NAMALWA (cell line): ENCODE measurements at places on chromosomes 2 and 18.

- DNase-seq = no peak
Observed at GRCh38 chr2:16526193-16526592, 139.4 kb downstream of the CYRIA start.

DNA sequence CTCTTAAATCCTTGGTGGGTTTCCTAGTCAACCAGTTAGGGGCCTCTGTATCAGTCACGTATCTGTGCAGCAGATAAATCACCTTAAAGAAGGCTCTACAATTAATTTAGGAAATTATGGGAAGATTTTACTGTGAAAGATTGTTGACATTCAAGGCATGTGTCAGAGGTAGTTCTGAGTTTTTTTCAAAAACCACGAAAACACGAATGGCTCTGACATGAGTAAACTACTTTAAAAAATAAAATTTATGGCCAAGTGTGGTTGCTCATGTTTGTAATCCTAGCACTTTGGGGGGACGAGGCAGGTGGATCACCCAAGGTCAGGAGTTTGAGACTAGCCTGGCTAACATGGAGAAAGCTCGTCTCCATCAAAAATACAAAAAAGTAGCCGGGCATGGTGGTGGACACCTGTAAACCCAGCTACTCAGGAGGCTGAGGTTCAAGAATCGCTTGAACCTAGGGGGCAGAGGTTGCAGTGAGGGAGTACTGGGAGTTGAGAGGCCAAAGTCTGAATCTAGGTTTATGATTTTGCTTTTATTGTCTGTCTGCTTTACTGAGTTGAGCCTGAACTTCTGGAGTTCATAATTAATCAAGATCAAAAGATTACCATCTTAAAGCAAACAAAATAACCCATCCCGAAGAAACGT is 77.1 kb downstream of the SPRED2 start:
- no peak for DNase-seq

- DNase-seq = no peak
Observed at GRCh38 chr18:59232309-59233016, 12.5 kb downstream of the GRP start.

GRCh38 chr2:238929242-238930081 is 81.6 kb downstream of the TWIST2 start:
- no peak for DNase-seq

DNA sequence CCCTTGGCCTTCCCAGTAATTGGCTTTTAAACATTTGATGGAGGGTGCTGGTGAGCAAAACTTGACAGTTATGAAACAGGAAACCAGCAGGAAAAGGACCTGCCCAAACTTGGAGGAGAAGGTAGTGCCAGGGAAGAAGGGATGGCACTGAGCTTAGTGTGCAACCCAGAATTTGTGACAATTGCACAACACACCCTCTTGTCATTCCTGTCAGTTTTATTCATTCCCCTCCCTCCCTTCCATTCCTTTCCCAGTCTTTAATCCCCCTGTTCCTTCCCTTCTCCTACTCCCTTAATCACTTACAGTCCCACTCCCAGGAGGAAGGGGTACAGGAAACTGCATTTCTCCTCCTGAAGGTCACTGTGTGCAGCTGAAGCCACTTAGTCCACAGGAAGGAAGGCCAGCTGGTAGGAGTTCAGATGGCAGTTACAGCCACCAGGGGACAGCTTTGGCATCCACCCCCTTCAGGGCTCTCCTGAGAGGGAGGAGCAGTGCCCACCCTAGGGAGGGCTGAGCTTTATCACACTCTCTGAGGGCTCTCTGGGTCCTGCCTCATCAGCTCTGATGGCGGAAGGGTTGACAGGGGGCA is 24.0 kb upstream of the SIGLEC15 start:
- DNase-seq = no peak

- DNase-seq = no peak
Observed at GRCh38 chr2:242034138-242034537, 164.6 kb downstream of the RTP5 start.

GRCh38 chr2:225740086-225740485 is 340.6 kb downstream of the NYAP2 start:
- no peak for DNase-seq

DNA sequence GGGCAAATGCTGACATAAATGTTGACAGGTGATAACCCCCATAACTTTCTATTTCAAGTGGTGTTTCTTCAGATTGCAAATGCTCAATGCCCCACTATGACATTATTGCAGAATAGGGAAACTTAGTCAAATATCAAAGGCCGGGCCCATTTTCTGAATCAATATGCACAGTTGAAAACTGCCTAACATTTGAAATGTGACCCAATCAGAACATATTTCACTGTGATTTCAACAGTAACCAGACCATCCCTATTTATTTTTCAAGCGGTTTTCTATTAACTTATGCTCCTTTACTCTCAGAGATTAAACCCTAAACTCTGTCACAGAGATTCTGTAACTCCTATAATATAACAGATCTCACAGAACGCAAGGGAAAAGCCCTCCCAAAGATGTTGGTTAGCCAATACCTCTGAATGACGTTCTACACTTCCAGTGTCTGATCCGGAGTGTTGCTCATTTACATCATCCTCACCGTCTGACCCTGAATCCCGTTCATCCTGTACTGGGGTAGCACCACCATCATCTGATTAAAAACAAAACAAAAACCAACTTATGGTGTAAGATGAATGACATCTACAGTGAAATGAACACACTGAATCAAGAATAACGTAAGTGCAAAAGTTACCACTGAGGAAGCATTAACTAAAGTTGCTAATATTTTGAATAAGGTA is 2.9 kb downstream of the IWS1 start:
- no peak for DNase-seq

DNA sequence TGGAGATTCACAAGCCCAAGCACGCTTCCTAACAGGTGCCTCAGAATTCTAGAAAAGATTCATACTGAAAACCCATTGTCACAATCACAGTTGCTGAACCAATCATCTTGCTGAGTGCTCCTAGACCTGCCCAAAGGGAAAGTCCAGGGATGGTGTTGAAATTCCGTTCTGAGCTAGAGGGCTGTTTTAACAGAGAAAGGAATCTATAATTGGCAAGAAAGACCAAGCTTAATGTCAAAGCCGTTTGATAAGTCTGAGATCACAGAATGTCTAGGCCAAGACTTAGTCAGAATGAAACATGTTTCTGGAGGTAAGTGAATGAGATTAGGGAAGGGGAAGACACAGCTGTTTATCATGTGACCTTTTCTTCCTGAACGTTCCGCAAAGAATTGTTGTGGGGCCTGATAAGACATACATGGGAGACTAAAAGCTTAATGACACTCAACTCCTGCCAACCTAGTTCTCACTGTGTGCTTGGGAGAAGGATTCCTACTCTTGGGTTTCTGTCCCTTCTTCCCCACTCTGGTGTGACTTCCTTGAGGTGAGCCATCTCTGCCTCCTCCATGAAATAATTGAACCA is 27.5 kb downstream of the PMAIP1 start:
- DNase-seq = no peak

DNA sequence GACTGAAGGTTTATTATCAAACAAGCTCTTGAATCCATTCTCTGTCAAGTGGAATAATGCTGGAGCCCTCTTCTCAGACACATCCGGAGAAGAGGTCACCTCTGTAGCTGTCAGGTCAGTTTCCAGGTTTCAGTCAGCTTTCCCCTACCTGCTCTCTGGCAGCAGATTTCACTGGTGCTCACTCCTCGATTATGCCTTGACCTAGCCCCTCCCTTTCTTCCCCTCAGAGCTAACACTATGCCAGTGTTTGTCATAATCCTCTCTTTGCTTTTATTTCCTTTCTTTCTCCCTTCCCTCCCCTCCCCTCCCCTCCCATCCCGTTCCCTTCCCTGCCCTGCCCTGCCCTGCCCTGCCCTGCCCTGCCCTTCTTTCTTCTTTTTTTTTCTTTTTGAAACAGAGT is 22.5 kb upstream of the PLEKHM3 start:
- no peak for DNase-seq

GRCh38 chr2:152075461-152076050 is 23.3 kb downstream of the CACNB4 start:
- DNase-seq = no peak

DNA sequence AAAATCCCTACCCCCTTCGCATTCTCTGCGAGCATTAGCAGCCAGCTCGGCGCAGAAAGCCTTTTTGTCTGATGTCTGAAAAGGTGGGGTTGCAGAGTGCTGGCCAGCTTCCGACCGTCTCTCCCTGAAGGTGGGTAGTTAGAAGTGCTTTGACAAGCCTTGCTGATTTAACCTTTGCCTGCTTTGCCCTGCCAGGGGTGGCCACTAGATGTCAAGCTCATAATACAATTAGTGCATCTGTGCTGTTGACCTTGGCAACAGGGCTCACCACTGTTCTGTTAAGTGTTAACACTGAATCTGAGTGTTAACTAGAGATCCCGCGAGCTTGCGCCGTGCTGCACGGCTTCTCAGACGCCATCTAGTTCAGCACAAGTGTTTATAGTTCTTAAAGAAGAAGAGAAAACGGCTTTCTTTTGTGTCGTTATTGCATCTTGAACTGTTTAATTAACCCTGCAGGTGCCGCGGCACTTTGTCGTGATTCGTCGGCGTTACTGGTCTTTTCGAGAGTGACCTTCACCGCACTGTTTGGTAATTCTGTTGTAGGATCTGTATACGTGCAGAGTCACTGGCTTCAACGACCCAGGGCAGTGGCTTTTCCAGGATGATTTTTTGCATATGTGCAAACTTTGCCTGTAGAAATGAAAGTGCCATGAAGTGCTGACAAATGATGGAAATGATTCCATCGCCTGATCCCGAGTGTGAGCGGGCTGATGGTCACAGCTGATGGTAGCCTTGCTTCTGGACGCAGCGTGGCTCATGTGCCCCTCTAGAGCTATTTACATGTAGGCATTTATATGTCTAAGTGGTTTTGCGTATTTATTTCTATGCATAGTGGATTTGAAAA is 5.5 kb downstream of the SALL3 start:
- DNase-seq = peak; percentile 59

- DNase-seq = no peak
Observed at GRCh38 chr2:141393214-141393545, 737.6 kb downstream of the LRP1B start.

DNA sequence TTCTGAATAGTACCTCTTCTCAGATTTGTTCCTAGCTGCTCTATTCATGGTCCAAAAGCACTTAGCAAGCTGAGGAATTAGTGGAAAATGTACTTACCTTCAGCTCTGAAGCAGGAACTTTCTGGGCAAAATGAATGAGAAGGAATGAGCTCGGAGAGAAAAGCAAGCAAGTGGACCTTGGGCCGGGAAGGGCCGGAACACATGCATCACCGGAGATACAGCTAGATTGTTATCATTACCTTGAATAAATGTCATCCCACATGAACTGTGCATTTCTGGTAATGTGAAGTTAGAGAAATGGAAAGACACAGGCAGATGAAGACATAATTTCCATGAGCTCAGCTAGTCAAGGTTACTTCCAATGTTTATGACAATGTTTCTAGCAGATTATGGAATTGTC is at the start of gene MC2R:
MC2R (minus strand) TSS at position 146 of the 400 bp plus-strand sequence. CDS start 30,018 bp downstream, outside the sequence.
- no peak for DNase-seq
